Hematopoietic multipotent progenitor cell treated with erythropoietin and hydrocortisone succinate and interleukin-3 and kit ligand, for 8 days (in vitro differentiated cells): ENCODE measurements at places on chromosomes 4 and X.
A peak's percentile ranks its signal among the peaks of the same experiment; 100 is the strongest.

- DNase-seq, result no peak
Measured at GRCh38 chr4:53800741-53801140, 209.5 kb upstream of the LNX1 start.

GRCh38 chr4:138978028-138978585 lies 37.5 kb upstream of the NOCT start:
- no peak for DNase-seq

DNA sequence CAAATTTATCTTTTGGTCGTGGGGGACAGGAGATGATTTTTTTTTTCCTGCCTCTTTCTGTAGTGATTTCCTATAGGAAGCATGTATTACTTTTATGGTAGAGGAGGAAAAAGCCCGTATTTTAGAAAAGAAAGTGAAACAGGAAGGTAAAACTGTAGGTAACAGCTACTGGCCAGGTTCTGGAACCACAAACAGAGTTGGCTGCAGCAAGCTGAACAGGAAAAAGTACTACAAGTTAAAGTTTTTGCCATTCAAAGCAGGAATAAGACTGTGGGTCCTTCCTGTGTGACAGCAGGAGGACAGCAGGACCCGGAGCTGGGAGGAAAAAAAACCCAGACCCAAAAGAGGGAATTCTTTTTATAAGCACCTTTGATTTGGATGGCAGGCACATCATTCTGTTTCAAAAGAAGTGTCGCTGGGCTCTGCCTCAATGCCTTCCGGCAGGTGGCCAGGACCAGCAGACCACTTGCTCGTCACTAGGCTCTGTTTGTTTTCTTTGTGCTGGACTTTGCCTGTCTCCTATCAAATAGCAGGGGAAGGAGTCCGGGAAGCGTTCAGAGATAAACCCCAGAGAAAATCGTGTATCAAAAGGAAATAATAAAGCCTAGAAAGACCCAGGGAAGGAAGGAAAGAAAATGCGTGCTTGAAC lies 277.9 kb downstream of the ADGRA3 start:
- no peak for DNase-seq

DNA sequence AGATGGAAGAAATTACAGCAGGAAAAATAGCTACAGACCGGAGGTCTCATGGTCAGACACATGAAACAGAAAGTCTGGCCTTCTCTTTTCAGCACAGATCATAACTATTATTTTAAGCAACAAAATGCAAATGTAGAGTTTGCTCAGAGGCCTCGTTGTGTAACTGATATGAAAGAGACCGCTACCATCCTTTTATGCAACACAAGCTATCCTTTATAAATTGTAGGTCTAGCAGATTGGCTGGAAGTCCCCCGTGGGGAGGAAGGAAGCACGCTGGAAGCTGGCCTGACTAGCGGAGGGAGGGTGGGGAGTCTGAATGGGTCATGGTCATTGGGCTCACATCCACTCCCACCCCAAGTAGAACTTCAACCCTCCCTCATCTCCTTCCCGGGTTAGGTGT lies 27.7 kb downstream of the DMP1 start:
- DNase-seq, result no peak

DNA sequence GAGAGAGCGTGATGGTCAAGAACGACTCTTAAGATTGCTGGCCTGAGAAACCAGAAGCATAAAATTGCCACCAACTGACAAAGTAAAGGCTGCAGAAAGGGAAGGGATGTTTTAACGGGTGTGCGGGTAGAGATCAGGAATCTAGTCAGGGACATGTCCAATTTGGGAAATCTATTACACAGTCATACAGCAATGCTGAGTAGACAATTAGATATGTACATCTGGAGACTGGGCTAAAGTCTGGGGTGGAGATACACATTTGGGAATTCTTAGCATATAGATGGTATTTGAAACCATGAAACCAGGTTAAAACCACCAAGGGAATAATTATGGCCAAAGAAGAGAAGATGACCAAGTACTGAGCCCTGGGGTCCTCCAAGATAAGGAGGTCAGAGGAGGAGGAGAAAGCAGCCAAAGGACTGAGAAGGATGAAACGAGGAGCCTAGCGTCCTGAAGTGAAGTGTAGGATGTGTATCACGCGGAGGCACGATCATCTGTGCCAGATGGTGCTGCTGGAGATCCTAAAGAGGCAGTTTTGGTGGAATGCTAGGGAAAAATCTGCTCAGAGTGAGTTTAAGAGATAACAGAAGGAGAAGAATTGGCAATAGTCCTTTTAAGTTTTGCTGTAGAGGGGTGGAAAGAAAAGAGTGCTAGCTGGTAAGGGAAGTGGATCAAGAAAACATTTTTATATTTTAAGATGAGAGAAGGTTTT lies 36.5 kb downstream of the SEC24D start:
- DNase-seq, result no peak

DNA sequence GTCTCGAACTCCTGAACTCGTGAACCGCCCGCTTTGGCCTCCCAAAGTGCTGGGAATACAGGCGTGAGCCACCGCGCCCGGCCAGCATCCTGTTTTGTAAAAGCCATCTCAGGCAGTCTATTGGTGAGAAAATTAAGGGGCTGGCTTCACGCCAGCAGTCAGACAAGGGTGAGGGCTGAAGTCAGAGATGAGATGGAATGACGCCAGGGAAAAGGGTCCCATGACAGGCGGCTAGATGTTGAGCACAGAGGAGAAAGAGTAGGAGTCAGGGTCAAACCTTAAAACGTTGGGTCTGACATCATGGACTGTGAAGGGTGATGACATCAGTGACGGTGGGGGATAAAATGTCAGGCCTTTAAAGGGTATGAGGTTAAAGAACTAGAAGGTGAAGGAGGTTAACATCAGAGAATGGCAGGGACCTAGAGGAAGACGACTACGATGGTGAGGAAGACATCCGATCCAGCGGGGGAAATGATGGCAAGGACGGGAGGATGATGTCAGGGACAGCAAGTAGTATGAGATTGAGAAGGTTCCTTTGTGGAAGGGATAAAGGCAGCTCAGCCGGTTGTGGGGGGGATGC lies 504 bp upstream of the RBM3 start:
- peak; percentile 56 for DNase-seq

DNA sequence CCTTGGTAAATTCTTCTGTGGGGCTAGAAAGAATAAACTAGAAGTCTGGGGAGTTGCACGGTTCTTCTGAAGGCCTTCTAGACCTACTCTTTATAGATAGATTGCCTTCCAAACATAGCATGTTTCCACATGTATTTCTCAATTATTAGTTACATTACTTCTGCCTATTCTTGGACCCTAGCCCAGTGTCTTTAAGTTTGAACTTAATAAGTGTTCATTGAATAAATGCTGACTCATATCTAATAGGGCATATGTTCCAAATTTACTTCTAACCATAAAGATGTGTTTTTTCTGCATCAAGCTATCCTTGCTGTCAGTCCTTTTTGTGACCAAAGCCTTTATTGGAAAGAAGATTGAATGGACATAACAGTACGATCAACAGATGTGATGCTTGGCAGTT lies 503.6 kb upstream of the ZFP42 start:
- no peak for DNase-seq

- DNase-seq, result peak; percentile 66
Measured at GRCh38 chrX:102720237-102721168, at the start of gene GPRASP3. Gene GPRASP3, plus strand, starts transcription at chrX:102720743. Its CDS starts 28,253 bp downstream, at chrX:102748996.

DNA sequence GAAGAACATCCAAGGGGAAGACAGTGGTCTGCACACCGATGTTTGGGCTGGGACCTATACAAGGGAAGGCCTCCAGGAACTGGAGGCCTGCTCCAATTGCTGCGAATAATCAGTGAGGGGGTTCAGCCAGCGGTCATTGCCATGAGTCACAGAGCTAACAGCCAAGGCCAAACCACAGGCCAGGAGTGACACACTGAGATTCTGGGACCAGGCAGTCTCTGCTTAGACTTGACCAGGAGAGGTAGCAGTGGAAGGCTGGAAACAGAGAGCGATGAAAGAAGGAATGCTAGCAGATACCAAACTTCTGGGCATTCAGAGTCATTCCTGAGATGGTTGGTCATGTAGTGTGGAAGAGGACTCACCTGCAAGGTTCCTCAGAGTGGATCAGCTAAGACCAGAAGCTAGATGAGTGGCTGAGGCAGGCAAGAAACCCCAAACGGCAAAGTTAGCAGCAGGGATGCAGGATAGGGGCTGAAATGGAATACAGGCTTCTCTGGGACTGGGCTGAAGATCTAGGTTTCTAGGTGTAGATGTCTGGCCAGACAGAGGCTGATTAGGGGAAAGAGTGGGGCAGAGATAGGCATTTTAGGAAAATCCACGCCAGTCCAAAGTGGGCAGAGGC lies 54.7 kb downstream of the CNGA2 start:
- no peak for DNase-seq

GRCh38 chrX:132940727-132941327 lies 17.6 kb downstream of the HS6ST2 start:
- no peak for DNase-seq

DNA sequence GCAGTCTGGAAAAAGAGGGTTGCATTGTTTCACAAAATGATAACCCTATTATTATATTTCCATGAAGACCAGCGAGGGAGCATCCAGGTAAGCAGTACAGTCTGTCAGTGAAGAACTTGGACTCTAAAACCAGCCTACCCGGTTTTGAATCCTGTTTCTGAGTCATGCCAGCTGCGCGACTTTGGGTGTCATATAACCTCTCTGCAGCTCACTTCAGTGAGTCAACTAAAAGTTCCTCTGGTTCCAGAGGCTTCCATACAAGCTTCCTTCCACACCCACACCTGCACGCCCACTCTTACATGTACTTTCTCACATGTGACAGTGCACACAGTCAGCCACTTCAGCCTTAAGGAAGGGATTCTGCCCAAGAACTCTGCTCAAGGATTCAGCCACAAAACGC lies 49.8 kb upstream of the PRPS2 start:
- DNase-seq, result no peak

- DNase-seq, result no peak
Measured at GRCh38 chrX:69116077-69116476, 49.2 kb downstream of the PJA1 start.

GRCh38 chr4:169238445-169238844 lies 32.3 kb downstream of the SH3RF1 start:
- DNase-seq, result no peak

DNA sequence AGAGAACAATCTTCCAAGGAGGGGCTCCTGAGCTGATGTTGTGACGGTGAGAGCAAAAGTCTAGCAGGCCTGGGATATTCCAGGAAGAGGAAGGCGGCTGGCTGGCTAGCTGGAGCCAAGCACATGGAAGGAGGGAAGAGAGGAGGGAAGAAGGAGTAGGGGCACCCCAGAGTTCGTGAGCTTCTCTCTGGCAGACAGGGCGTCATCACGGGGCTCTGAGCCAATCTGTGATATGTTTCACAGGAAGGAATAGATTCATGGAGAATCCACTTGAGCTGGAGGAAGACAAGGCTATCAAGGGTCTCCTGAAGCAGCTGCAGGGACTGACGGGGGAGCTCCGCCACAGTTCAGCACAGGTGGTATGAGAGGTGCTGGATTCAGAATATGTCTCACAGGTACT lies 73.6 kb downstream of the DHRSX start:
- DNase-seq, result no peak

DNA sequence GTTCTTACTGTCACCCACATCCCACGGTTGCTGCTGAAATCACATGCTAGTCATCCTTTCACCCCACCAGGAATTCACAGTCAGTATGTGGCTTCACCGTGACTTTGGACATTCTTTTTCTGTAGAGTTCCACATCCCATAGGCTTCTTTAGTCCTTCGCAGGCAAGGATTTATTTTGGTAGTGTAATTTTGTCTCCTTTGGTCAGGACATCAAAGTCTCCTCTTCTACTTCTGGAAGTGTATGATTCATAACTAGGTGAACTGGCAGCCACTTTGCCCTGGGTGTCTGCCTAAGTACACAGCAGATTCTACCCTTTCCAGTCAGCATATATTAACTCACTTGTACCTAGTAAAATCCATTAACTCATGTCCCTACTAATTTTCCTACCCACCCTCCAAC lies 38.3 kb upstream of the MMAA start:
- no peak for DNase-seq

- no peak for DNase-seq
Measured at GRCh38 chr4:113502476-113502875, 259.1 kb downstream of the CAMK2D start.

DNA sequence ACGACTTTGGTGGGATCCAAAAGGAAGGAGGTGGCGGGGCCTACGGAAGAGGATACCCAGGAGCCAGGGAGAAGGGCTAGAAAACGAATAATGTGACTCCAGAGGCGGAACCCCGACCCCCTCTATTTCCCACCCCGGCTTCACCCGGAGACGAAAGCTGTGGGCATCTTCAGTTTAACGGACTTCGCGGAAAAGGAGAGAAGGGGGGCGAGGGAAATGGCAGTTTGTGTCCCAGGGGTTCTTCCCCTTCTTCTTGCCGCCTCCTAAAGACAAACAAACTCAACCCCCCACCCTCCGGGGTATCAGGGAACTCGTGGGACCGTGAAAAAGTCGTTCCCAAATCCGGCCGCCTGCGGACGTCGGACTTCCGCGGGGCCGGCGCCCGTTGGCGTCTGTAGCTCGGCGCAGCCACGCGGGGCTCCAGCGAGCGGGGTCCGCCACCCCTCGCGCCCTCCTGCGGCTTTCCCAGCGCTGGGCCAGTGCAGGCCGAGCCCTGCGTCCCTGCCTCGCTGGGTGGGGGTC lies 3.6 kb upstream of the LEF1 start:
- peak; percentile 35 for DNase-seq

- DNase-seq, result no peak
Measured at GRCh38 chr4:41918278-41918677, 17.0 kb upstream of the TMEM33 start.

GRCh38 chrX:103376979-103377324 lies 614 bp downstream of the BEX3 start:
- DNase-seq, result no peak

DNA sequence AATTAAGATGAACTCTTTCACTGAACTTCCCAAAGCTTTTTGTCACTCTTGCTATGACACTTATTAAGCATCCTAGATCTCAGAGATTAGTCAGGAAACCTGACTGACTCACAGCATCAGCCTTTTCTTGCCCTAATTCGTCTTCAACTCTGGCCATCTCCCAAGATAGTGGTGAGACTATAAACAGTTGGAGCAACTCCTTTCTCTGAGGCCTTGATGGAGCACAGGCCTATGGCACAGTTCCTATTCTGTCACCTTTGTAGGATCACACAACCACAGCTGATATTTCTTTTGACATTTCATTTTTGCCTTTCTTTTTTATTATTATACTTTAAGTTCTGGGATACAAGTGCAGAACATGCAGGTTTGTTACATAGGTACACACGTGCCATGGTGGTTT lies 217.6 kb downstream of the PRR32 start:
- DNase-seq, result no peak

DNA sequence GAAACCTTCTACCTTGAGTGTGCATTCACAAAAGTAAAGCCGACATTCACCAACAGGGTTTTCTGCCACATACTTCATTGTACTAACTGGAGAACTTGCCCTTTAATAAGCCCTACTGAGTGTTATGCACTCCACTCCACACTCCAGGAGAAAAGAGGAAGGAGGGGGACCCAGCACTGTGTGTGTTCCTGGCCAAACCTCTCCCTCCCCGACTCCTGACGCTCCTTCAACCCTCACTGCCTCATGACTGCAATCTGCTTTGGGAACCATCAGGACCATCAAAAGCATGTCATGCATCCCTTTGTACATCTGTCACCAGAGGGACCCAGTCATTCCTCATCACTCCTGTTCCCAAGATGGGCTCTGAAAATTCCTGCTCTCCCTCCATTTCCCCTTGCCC lies 143.7 kb downstream of the RASL11B start:
- DNase-seq, result no peak

DNA sequence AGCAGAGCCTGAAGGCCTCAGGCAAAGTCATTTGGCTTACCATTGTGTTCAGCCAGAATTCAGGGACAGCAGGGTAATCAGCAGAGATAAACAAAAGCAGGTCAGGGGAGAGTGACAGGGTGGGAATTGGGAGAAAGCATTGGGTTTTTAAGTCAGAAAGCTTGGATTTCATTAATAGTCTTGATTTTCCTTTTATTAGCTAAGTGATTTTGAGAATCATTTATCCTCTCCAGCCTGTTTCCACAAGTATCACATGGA lies 410.1 kb downstream of the HNRNPD start:
- no peak for DNase-seq
